ENCODE measurements at places on chromosomes 7 and 10.

- DNase-seq: no peak
Measured at GRCh38 chr7:44769376-44769775, 20.7 kb downstream of the ZMIZ2 start.

- no peak for DNase-seq
Measured at GRCh38 chr7:80264769-80265495, 130.3 kb downstream of the GNAI1 start.

- peak; percentile 39 for DNase-seq
Measured at GRCh38 chr7:102432442-102433218, 745 bp upstream of the ORAI2 start.

GRCh38 chr7:136874393-136875032 lies 6.1 kb downstream of the CHRM2 start:
- DNase-seq: no peak

GRCh38 chr10:80497187-80498077 lies 40.3 kb upstream of the SH2D4B start:
- no peak for DNase-seq

DNA sequence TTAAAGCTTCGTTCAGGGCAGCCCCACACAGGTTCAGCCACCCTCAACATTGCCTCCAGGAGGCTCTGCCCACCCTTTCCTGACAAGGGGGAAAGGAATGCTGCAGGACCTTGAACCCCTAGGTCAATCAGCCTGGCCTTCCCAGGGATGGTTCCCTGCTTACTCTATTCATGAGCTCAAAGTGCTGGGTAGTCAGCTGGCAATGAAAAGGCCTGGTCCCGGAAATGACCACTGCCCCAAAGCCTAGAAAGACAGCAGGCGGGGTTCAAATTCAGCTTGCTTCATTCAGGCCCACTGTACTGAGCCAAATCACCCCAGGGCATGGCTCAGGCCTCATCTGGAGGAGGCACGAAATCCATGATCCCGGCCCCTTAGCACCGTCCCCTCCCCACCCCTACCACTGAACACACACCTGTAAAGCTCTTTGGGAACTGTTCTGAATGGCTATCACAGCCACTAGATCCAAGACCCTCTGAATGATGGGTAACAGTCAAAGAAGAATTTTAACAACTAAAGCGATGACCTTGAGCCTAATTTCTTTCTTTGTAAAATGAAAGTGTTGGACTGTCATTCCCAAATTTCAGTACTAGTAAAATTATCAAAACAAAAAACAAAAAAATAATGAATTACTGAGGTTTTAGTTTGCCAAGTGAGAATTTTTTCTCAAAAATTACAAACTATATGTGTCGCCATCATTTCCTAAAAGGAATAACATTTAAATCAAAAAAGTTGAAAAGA lies 1.0 kb downstream of the URGCP start:
- no peak for DNase-seq

DNA sequence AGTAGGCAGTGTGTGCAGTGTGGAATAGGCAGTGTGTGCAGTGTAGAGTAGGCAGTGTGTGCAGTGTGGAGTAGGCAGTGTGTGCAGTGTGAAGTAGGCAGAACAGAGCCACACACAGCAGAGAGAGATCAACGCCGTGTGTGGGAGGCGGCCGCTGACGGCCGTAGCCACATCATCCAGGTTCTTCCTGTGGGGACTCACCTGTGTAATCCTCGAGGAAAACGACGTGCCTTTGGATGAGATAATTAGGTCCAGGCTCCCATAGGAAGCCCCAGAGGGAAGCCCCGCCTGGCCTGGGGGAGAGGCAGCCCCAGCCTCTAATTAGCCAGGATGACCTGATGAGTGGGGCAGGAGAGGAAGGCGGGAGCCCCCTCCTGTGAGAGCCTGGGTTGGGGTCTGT lies 25.4 kb downstream of the KNDC1 start:
- DNase-seq: no peak

DNA sequence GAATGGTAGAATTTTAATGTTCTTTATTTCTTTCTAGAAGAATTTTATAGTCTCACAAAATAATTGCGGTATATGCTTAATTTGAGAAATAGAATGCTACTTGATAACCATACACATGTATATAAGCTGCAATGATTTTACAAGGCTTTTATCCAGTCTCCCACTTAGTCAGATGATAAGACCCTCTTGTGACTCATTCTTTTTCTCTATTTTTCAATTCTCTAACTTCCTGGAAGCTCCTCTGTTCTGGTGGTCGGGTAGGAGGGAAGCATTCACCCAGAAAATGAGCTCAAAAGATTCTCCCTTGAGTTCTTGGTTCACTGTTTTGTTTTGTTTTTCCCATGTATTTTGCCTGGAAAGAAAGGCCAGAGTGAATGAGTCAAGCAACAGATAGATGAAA lies 546.6 kb downstream of the INHBA start:
- no peak for DNase-seq

DNA sequence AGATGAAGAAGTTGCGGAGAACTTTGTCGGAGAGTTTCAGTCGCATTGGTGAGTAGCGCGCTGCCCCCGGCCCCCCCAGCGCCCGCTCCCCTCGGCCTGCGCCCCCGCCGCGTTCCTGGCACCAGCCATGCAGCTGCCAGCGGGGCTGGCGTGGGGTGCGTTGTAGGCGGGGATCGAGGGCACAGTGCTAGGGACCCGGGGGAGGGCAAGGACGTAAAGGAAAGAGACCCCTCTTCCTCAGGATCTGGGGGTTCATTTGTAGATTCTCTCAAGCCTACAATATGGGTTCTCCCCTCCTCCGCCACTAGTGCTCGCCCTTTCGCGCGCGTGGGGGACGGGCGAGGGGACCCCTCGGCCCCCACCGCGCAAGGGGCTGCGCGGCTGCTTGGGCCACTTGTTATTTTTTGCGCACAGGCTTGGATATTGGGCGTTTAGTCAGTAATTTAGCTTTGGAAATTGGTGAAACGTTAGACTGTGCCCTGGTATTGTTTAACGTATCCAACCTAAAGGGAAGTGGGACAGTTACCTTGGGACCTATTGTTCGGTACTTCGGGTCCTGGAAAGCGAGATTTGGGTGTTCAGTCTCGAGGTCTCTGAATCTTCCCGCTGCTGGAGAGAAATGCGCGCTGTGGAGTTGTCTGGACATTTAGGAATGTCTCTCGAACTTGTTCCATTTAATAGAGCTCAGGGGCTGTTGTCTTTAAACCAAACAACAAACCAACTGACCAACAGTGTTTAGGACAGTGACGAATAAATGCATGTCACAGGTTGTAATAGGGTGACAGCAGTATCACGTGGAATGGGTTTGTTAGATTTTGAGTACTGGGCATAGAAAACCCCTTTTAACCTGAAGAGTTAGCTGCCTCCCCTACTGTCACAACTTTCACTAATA lies 796 bp downstream of the CDK14 start:
- DNase-seq: no peak

GRCh38 chr10:125840955-125841354 lies 17.6 kb downstream of the BCCIP start:
- DNase-seq: no peak

All from stimulated activated CD8-positive, alpha-beta memory T cell treated with anti-CD3 and anti-CD28 coated beads, Interleukin-4, amount 100 ng/mL, for 48 hours (primary cell).